ENCODE measurements at places on chromosomes 6 and 20.

- no peak for DNase-seq
Measured at GRCh38 chr20:24787071-24787470, 162.0 kb upstream of the CST7 start.

- DNase-seq: no peak
Measured at GRCh38 chr6:7185561-7185960, 77.8 kb downstream of the RREB1 start.

- DNase-seq: no peak
Measured at GRCh38 chr20:17969278-17969883, 563 bp downstream of the MGME1 start.

DNA sequence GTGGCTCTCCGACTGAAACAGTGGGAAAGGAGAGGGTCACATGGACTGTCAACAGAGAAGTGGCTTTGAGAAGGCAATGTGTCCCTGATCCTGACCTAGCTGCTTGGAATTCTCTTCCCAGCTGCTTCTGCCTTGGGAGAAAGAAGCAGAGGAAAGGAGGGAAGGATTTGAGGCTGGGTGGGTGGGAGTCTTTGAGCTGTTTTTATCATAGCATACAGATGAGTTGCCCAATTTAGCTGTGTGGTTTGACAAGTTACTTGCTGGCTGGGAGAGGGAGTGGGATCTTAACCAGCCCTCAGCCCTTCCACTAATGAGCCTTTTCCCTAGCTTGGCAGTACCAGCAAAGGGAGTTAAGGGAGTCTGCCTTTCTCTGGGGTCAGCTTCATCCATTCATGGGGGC is 51.1 kb upstream of the MYL9 start:
- no peak for DNase-seq

DNA sequence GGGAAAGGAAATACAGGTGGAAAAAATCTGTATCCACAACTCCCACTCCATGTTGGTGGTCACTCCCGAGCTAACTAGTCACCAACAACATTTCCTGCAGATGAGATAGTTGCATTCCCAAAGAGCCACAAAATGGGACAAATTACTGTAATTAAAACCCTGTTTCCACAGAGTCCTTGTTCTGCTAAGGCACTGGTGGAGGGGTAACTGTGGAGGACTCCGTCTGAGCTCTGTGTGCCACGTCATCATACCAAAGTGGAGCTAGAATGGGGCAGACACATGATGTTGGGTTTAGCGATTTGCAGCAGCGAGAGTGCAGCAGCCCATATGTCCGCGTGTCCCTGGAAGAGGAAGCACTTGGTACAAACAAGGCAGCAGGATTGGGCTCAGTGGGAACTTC is 172.5 kb upstream of the KCNK16 start:
- no peak for DNase-seq
